ENCODE measurements at places on chromosomes 11 and 22.

DNA sequence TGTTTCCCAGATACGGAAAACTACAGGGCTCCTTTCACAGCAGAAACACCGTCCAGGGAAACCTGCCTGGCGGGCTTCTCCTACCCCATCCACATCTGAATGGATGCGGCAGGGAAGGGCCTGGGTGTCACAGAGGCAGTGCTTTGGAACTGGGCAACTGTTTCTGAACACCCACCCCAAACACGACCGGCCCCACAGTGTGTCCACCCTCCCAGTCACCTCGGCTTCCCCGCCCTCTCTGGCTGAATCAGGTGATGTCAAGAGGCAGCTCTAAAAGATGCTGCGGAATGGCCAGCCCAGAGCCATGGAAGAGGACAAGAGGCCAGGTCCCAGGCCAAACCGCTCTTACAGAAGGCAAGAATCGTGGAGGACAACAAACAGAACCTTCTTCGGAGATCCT, 22.0 kb downstream of the IFT27 start:
- no peak for DNase-seq

DNA sequence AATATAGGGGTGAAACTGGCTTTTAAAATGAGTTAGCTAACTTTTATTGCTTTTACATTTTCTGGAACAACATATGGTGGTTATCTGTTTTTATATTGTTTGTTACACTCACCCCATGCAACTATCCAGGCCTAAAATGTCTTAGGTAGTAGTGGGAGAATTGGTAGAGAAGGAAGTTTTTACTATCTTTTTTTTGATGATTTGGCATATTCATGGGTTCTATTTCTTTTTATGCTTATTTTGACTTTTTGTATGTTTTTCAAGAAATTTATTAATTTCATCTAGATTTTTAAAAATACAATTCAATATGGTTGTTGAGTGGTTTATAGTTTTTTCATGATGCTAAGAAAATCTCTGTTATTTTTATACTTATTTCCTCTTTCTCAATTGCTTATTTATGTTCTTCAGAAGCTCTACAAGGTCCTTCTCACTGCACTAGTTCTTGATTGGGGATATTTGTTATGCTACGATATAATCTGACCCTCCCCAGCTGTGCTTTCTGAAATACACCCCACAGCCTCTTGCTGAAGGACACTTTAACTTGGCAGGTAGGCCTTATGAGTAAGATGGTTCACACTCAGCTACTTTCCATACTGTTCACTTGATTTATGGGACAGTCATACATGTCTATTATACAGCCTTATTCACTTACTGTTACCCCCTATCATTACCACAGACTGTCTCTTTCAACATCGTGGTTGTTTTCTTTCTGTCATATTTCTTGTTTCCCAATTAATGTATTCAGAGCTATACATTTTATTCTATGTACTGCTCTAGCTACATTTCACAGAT, 431.2 kb downstream of the METTL15 start:
- DNase-seq = no peak

GRCh38 chr22:47155131-47155885, 392.9 kb downstream of the TBC1D22A start:
- DNase-seq = no peak

- peak; percentile 70 for DNase-seq
These were observed 109.6 kb downstream of the RRAS2 start for GRCh38 chr11:14249121-14249963.

- peak; percentile 30 for DNase-seq
These were observed 125.2 kb downstream of the MICAL2 start for GRCh38 chr11:12235553-12235946.

DNA sequence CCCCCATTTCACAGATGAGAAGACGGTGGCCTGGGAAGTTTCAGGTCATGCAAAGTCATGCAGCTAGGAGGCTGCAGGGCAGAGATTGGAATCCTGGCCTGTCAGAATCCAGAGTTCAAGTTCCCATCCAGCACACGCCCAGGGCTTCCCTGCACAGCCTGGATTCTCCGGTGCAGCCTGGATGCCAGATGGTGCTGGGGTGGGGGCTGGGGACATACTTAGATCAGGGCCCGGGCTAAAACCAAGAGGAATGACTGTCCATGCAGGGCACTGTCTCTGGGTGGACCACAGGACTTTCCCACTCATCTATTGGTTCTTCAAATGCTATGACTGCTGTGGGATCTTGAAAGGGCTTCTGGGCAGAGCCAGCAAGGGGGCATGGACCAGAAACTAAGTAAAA, 24.6 kb downstream of the LMO1 start:
- DNase-seq = no peak

GRCh38 chr11:14614091-14614622, 29.4 kb upstream of the PDE3B start:
- no peak for DNase-seq

GRCh38 chr11:114883472-114883871, 205.1 kb downstream of the NXPE2 start:
- DNase-seq = peak; percentile 9
